ENCODE measurements at places on chromosomes 11 and 22.

DNA sequence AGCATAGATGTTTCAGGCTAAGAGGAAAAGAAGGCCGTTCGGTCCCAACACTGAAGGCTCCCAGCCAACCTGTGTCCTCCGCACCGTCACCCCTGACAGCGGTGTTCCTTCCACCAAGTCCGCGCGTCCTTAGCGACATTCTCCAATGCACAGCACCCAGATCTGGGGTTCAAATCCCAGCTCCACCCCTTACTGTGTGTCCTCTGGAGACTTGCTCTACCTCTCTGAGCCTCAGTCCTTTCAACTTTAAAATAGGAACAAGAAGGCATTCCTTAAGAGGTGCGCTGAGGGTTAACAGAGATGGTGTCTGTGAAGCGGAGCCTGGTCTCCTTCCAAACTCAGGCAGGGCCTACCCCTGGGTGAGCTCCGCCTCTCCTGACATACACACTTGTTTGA lies 224.0 kb downstream of the MN1 start:
- DNase-seq: no peak

DNA sequence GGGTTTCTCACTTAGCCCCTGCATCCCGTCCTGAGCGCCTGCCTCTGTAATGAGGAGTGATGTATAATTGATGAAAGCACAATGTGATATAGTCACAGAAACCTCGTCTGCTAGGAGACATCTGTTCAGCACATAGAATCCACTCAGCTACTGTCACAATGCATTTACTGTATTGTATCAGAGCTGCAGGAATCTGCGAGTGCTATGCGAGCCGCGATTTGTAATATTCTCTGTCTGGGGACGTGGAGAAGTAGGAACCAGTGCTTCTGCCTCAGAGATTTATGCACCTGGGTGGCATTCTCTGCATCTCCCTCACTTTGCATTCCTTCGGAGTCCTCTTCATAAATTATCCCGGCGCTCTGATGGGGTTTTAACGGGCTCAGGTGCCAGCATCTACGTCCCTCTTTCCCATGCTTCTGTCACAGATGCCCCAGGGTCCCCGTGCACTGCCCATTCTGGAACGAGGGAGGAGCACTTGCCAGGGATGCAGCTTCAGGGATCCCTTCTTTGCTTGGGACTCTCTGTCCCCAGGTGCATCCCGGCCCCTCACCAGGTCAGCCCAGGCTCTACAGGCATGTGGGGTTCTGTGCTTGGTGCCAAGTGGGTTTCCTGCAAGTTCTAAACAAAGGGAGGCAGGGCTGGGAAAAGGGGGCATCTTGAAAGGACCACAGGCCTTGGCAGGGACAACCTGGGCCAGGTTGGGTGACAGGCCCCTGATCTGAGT lies 205.5 kb downstream of the DSCAML1 start:
- no peak for DNase-seq

DNA sequence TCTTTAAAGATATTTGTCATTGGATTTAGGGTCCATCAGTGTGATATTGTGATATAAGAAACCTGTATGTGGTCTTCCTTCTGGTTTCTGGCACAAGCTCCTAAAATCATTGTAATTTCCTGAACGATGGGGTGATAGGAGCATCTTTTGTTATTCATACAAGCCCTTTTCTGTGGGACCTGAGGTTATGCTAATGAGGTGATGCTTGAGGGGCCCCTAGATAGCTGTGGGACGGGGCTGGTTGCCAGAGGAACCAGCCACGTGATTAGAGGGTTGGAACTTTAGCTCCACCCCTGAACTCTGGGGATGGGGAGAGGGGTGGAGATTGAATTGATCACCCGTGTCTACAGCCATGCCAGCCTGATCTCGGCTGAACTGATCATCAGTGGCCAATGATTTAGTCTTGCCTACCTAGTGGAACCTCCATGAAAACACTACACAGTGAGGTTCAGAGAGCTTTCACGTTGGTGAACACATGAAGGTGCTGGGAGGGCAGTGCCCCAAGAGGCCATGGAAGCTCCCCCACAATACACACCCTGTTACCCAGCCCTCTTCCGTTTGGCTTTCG lies 62.8 kb downstream of the BCR start:
- no peak for DNase-seq

DNA sequence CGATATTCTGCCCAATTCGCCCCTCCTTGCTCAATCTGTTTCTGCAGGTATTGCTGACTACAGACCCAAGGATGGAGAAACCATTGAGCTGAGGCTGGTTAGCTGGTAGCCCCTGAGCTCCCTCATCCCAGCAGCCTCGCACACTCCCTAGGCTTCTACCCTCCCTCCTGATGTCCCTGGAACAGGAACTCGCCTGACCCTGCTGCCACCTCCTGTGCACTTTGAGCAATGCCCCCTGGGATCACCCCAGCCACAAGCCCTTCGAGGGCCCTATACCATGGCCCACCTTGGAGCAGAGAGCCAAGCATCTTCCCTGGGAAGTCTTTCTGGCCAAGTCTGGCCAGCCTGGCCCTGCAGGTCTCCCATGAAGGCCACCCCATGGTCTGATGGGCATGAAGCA lies 9.2 kb upstream of the SLC35E4 start:
- no peak for DNase-seq

Measured in AG08395 (cell line).